CD4-positive, alpha-beta T cell treated with Interleukin-12 subunit alpha and Interleukin-12 subunit beta, for 1 hour (primary cell): ENCODE measurements at places on chromosomes 1 and 21.

DNA sequence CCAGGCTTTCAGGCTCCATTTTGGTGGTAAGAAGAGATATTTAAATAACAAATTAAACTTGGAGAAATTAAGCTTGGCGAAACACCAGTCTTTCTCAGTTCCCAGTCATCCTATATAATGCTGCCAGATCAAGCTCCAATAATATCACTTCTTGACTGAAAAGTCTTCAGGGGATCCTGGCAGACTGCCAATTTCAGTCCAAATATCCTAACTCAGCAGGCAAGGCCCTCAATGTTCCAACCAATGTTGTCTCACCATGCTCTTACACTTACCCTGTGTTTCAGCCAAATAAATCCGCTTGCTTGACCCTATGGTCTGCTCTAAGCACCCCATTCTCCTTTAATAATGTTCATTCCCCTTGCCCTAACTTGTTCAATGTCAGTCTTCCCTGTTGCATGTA lies 39.9 kb upstream of the BCL10 start:
- no peak for DNase-seq

DNA sequence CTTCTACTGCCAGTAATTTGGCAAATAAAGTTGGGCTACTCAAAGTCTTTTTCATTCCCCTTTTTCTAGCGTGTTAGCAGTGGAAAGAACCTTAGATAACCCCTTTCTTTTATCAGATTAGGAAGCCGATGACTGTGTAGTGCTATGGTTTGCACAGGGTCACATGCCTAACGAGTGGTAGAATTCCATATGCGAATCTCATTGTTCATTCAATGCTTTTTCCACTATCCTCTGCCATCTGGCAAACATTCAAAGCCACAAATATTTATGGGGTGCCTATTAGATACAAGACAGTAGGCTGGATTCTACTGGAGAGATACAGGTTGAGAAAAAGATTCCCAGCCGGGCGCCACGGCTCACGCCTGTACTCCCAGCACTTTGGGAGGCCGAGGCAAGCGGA lies 14.9 kb upstream of the IER5 start:
- no peak for DNase-seq

- DNase-seq = no peak
Measured at GRCh38 chr1:57300186-57300585, 123.7 kb downstream of the DAB1 start.

- no peak for DNase-seq
Measured at GRCh38 chr1:184559117-184559713, 172.4 kb downstream of the C1orf21 start.

- no peak for DNase-seq
Measured at GRCh38 chr1:98964198-98964597, 40.5 kb downstream of the PLPPR5 start.

DNA sequence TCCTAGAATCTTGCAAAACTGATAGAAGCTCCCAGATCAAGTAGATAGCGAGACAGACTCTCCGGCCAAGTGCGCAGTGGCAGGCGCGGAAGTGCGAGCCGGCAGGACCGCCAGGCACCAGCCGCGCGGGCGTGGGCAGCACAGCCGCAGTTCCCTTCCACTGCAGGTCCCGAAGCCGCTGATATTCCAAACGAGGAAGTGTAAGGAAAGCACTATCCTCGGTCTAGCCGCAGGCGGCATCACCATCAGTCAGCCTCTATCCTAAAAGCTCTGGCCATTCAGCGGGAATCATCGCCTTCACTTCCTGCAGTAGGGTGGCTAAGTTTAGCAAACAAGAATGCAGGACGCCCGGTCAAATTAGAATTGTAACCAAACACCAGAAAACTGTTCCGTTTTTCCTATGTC lies 710 bp downstream of the GLRX2 start:
- DNase-seq = no peak

GRCh38 chr1:35594005-35594760 lies 21.1 kb downstream of the TFAP2E start:
- DNase-seq = no peak

- no peak for DNase-seq
Measured at GRCh38 chr1:205074084-205074483, 10.2 kb downstream of the TMEM81 start.
